Bronchial epithelial cell (primary cell): ENCODE measurements at places on chromosomes 6 and 20. TPM values are rescaled to one million over a fixed set of nuclear protein-coding genes. Genes with fewer than 3 reads are reported as not detected.

DNA sequence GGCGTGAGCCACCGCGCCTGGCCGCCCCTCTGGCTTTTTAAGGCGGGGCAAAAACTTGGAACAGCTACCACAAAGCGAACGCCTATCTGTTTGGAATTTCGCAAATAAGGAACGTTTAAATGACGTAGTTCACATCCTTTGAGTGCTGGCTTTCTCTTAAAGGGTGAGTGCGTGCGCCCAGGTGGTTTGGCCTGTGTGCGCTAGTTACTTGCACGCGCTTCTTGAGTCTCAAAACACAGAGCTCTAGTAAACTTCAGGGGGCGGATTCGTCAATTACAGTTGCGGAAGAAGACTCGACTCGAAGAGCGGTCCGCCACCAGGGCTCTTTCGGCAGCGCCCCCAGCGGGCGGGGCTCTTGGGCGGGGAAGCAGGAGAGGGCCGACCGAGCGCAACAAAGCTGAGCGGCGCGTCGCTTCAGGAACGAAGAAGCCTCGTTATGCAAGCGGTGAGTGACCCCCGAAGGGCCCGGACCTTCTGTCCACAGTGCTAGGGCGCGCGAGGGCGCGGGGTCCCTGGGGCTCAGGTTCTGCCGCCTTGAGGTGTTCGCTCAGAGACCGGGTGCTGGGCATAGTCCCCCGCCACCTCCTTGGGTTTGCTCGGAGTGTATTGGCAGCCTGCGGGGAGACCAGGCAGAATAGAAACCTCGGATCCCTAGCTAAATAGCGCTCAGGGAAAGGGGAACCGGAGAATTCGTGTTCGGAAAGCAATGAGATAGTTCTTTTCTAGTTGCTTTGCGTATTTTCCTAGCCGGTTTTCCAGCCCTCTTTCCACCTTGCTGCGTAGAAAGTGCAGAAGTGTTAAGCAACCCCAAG is at the start of gene SYCP2L:
SYCP2L (plus strand) TSS at position 362 of the 812 bp plus-strand sequence; CDS start at position 437, 75 bp downstream.
- peak; percentile 82 for DNase-seq

DNA sequence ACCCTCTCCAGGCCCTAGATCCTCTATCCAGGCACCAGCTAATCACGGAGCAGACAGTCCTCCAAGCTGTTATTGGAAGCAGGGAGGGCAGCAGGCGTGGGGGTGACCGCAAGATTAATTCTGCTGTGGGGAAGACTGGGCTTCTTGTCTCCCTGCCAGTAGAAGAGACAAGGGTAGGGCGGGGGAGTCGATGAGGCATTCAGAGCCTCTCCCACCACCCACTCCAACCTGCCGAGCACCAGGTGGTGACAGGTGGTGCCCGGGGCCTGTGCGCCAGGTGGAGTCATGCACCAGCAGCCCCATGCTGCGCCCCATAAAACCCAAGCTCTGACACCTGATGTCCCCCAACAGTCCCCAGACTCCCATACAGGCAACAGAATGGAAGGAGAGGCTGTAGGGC is 89.6 kb downstream of the CDH22 start:
- no peak for DNase-seq

GRCh38 chr6:139027620-139028182 is 844 bp upstream of the ABRACL start:
- peak; percentile 53 for DNase-seq

DNA sequence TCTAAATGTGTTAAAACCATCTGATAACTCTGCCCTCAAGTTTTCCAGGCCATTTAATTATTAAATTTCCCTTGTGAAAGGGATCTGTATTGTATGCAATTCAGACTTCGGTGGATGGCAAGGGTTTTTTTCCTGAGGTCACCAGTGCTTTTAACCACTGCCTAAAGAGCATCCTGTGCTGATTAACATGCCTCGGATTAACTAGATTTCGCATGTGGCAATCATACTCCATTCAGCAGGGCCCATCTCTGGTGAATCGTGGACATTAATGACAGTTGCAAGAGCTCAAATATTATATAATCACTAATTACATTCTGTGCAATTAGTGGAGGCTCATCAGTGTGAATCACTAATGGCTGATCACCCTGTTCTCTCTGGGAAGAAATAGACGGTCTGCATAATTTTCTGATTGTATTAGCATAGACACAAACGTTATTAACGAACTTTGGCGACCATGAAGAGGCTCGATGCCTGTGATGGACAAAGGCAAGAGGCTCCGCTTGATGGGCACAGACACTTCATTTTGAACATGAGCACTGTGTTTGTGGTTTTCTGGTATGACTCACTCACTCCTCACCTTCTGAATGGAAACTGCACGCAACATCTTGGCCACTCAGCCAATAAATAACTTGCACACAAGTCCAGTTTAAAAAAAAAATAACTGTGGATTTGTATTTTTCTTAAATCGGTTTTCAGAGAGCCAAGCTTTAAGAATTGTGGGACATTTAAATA is 31.4 kb downstream of the LINC00237 start:
- DNase-seq: peak; percentile 57

Gene CST5
- total RNA-seq: not detected in 2 replicates

DNA sequence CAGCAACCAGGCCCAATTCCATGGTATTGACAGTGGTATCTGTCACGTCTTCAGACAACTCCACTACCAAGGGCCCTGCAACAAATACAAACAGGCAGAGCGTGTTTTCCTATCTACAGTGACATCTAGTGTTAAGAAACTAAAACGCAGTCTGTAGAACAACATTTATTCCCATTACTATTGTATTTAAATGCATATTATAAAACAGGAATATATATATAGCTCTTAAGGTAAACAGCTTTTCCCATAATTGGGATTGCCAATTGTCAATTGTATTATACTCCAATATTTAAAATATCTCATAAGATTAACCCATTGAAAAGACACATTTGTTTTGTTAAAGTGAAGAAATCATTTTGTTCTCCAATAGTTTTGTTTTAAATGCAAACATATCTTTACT is 97.2 kb downstream of the KIF16B start:
- peak; percentile 60 for DNase-seq

DNA sequence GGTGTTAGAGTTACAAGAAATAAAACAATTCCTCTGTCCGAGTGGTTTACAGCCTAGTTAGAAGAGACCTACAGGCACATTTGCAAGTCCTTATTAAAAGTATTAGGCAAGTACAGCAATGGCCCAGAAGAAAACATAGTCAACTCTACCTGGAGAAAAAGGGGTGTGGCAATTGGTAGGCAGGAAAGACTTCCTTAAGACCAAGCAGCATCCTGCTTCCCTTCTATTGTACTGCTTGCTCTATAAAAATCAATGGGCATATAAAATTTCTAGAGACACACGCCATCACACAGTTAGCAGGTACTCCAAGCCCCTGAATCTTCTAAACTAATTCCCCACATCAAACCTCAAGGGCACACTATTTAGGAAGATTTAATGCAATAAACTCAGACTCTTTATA is 185.6 kb downstream of the ATXN1 start:
- DNase-seq: peak; percentile 3

GRCh38 chr6:43683708-43684455 is 3.7 kb downstream of the MRPS18A start:
- no peak for DNase-seq

Gene CALHM5
- total RNA-seq: under 0.01 TPM in 1 of 2 replicates, not detected in the other

DNA sequence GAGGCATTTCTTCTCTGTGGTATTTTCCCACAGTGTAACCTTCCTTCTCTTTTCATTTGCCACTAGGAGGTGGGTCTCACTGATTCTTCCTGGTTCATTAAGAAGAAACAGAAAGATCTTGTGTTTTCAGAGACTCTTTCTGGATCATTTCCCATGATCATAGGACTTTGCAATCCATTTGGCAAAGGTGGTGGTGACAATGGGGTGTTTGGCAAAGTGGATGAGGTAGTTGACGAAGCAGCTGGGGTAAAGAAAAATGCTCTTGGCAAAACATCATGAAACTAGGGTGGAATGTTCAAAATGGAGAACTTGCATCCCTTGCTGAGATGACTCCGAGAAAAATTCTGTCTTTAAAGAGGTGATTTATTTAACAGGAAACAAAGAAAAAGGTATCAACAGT is 50.6 kb downstream of the TRAF3IP2 start:
- no peak for DNase-seq

DNA sequence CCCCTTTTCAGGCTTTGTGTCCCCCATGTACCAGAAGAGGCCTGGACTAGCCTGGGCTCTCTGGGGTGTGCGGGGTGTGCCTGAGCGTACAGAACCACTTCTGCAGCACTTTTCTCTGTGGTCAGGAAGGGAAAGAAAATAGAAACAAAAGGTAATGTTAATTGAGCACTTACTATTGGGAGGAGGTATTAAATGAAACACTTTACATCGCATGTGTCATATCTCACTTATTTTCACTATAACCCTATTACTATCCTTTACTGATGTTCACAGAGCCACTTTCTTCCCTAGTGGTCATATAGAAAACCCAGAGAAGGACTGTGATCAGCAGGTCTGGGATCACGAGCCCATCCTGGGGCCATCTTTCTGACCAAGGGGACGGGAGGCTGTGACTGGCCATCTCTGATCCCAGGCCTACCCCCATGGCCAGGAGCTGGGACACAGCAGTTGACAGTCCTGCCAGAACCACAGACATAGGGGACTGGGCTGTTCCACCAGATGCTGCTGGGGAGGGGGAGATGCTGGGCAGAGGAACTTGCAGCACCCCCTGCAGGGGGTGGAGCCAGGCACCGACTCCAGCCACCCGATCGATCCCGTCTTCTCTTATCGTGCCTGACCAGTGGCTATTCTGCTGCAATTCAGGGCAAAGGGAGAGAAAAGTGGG is 107.6 kb downstream of the VEGFA start:
- no peak for DNase-seq

GRCh38 chr20:47354714-47355488 is 1.6 kb downstream of the ZMYND8 start:
- peak; percentile 71 for DNase-seq

DNA sequence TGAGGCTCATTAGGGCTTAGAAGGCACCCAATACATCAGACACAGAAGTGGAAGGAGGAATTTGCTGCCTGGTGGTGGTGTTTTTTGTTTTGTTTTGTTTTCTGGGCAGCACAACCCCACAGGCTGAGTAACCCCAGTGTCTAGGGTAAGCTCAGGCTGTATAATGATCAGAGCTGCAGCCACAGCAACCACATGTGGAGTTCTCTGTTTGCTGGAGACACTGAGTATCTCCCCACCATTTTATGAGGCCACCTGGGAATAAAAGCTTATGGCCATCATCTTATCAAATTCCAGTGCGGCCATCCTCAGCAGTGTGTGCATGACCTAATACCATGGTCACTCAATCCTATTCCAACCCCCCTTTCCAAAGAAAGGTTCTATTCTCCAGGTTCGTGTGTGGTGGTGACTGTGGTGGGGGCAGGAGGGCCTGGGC is 3.4 kb upstream of the DLL1 start:
- no peak for DNase-seq

- DNase-seq: no peak
Observed at GRCh38 chr6:50842446-50842845, 23.8 kb downstream of the TFAP2B start.

DNA sequence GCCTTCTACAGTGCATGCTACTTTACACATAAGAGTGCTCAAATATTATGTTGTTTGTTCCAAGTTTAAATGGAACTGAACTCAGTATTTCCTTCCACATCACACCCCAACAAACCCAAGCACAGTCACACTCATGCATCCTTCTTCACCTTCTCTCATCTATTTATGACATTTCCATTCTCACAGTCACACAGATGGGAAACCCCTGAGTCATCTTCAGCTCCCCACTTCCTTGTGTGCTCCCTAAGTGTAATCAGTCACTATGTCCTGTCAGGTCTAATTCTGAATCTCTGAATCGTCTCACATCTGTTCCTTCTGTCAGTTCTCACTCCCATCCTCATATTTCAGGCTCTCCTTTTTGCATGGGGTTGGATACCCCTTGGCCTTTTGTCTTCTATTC is 96.0 kb downstream of the RIMS1 start:
- peak; percentile 52 for DNase-seq

GRCh38 chr6:110609101-110609500 is 132.7 kb upstream of the SLC22A16 start:
- no peak for DNase-seq

Gene EYS
- total RNA-seq: 0.26 and 0.53 TPM in 2 replicates

- peak; percentile 50 for DNase-seq
Observed at GRCh38 chr20:10089871-10090587, 55.2 kb downstream of the ANKEF1 start.

Gene IER3
- 186 and 279 TPM in 2 replicates for total RNA-seq

Gene ERVFRD-1
- not detected in 2 replicates for total RNA-seq

- DNase-seq: no peak
Observed at GRCh38 chr6:86959656-86960055, 22.3 kb downstream of the HTR1E start.

DNA sequence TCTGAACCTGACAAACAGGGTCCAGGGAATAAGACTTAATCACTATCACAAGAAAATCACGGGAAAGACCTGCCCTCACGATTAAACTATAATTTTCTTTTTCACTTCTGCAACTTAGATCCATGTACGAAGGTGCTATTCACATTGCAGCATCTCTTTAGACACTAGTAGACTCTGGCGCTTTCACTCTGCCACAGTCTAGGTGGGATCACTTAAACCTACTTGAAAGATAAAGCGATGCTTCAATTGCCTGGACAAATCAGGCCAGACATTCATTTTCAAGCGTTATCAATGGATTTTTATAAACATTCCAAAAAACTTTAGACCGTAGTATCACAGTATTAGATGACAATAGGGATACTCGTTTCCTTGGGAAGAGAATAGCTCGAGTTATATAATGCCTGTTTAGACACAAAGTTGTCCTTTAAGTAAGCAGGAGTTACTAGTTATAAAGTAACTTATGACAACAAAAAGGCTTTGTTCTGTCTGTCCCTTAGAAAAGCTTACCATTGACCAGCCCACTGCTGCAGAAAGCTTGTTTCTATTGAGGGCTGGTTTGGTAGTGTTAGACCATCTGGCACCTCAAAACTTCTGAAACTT is 367.3 kb downstream of the UTRN start:
- DNase-seq: no peak

GRCh38 chr20:34062570-34063482 is 49.2 kb downstream of the EIF2S2 start:
- DNase-seq: peak; percentile 77

- DNase-seq: no peak
Observed at GRCh38 chr6:1849691-1850090, 240.0 kb downstream of the FOXC1 start.

DNA sequence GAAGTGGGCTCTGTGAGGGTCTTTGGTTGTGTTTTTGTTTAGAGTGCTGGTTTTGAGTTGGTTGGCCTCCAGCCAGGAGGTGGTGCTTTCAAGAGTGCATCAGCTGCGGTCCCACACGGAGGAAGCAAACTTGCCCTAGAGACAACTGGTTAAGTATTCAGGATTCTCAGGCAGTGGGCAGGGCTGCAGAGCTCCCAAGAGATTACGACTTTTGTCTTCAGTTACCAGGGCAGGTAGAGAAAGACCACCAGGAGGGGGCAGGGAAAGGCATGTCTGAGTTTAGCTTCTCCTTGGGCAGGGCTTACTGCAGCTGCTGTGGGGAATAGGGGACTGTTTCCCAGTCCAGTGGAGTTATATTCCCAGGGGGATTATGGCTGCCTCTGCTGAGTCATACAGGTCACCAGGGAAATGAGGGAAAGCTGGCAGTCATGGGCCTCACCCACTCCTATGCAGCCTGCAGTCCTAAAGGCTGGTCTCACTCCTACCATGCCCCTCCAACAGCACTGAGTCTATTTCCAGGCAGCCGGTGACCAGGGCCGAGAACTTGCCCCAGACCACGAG is 64.3 kb downstream of the TTI1 start:
- peak; percentile 64 for DNase-seq

- DNase-seq: peak; percentile 25
Observed at GRCh38 chr6:73451223-73452106, 632 bp downstream of the CGAS start.

- peak; percentile 38 for DNase-seq
Observed at GRCh38 chr6:151263967-151264366, 24.2 kb downstream of the AKAP12 start.

Gene PLEKHG1
- 10.5 and 26.2 TPM in 2 replicates for total RNA-seq
